ENCODE measurements at places on chromosomes 6 and 20. TPM values are rescaled to one million over a fixed set of nuclear protein-coding genes. Genes with fewer than 3 reads are reported as not detected.

DNA sequence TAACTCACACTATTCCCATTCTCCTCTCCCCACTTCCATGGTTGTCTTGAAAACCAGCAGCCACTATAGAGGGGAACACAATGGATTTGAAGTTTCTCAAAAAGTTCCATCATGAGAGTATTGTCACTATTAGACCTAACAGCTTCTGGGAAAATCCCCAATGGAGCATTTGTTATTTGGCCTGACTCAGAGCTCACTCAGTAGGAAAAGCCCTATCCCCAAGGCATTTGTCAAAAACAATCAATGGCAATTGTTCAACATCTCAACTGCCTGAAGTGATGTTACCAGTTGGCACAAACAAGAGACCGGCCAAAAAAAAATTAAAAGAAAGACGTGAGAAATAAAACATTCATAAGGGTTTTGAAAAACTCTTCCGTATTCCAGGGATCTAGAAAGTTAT lies 98.8 kb downstream of the MYLK4 start:
- DNase-seq, result no peak

Gene SLA2
- not detected for total RNA-seq

GRCh38 chr6:42203183-42203582 lies 8.4 kb upstream of the GUCA1B start:
- DNase-seq, result no peak

Gene SCAND1
- 22.3 TPM for total RNA-seq

DNA sequence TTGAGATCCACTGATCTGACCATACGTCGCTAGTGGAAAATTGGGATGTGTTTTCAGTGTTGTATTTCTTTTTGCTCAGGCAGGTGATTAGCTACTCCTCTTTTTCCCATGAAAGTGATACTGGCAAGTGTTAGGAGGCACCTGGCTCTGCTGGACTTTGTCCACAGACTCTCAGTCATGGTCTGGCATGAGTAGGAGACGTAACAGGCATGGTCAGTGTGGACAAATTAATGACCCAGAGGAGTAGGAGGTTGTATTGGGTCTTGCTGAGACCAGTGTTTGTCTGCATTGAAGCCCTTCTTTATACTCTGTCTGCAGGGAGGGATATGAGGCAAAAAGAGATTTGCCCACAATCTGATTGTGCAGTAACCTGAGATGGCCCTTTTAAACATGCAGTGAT lies 178.7 kb downstream of the DTNBP1 start:
- DNase-seq, result no peak

GRCh38 chr20:47875297-47876025 lies 90.2 kb upstream of the SULF2 start:
- DNase-seq, result no peak

Gene PDSS2
- 14.5 TPM for total RNA-seq

Gene MYT1
- 6.1 TPM for total RNA-seq

DNA sequence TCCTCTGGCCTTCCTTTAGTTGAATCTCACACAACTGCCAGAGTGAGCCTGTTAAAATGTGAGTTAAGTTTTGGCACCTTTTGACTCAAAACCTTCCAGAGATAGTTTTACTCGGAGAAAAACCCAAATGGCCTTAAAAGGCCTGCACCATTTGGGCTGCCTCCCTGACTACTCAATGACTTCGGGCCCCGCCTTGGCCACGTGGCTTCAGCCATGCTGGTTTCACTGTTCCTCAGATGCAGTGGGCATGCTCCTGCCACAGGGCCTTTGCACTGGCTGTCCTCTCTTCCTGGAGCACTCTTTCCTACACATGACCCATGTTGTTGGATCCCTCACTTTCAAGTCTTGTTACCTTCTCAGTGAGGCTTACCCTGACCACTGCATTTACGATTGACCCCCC lies 18.3 kb downstream of the VEGFA start:
- no peak for DNase-seq

DNA sequence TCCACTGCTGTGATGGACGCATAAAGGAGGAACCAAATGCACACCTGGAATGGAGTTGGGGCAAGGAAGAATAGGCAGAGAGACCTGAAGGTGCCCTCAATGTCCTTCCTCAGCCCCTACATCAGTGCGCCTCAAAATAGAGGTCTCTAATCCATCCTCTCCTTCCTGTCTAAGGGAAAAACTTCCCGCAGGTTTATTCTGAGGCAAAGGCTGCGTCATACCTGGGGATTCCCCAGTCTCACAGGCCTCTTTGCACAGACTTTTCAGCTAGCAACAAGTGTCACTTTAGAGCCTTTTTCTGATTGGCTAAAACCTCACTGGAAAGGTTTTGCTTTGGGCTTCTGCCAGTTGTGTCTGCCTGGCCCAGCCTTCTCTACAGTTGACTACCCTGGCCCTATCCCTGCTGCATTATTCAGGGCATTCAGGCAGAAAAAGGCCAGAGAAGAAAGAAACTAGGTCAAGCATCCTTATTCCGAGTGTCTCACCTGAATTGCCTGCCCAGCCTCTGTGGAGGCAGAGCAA lies 1.8 kb upstream of the HLA-DQB1 start:
- no peak for DNase-seq

DNA sequence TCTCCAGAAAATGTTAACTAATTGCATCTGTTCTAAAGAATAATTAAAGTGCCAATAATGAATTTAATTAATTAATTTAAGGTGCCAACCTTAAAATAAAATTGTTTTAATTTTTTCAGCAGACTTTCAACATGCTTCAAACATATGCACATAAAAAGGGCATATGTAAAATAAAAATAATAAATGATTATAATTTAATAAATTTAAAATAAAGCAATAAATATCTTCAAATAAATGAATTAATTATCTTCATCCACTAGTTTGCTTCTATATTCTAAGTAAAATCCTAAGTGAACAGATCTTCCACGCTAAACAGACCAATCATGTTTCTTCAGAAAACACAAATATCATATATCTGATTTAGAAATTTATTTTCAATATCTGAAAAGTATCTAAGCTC lies 119.2 kb downstream of the HIVEP2 start:
- DNase-seq, result no peak

DNA sequence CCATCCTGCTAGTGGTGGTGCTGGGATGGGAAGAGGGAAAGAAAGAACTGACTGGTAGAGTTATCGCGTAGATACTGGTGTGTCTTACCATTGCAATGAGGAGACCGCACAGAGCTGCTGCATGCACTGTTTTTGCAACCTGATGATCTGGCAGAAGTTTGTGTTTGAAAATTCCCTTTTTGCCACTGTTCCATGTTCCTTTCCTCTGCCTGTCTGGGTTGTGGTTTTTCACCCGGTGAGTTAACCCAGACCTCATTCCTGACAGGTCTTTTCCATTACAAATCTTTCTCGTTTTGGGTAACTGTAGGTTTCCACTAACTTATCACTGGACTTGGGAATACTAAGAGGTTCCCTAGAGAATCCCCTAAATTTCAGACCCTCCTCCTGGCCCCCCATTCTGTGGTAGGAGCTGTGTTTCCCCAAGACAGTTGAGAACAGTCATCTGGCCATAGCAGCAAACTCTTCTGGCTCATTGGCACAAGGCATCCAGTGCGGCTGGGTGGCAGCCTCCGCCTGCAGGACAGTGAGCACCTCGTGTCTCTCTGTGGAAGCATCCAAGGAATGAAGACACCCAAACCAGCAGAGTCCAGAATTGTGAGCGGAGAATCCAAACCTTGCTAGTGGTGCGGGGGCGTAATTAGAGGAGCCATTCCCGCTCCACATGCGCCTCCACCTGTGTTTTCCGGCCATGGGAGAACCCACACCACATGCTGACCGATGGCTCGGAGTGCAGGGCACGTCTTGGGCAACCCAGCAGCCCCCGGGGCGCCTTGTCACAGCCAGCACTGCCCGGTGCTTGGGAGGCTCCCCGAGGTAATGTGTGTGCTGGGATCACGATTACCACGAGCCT lies 32.8 kb downstream of the ERMARD start:
- no peak for DNase-seq

- DNase-seq, result no peak
Observed at GRCh38 chr20:59253779-59254319, 46.6 kb upstream of the EDN3 start.

- no peak for DNase-seq
Observed at GRCh38 chr6:157561414-157561790, 180.4 kb downstream of the ZDHHC14 start.

DNA sequence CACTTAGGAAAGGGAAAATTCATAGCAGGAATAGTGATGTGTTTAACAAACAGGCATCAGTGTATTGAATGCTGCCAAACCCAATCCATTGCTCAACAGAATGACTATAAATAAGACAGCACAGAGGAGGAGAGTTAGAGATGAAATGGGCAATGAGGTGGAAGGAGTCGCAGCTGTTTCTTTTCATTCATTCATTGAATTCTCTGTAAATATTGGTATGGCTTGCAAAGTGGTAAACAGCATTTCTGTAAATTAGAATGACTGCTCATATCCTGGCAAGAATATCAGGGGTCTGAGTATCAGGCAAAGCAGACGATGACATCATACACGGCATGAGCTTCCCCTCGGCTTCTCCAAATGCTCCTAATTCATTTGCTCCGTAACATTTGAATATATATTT lies 703.6 kb upstream of the SLC35B3 start:
- no peak for DNase-seq

Gene IL17F
- total RNA-seq, result not detected

GRCh38 chr20:33810259-33810658 lies 889 bp upstream of the CHMP4B start:
- DNase-seq, result no peak

- DNase-seq, result no peak
Observed at GRCh38 chr20:63835021-63835858, 4.2 kb upstream of the ZBTB46 start.

Gene MAVS
- total RNA-seq, result 21.2 TPM

Gene CTAGE9
- not detected for total RNA-seq

Gene TPBG
- 17.7 TPM for total RNA-seq

DNA sequence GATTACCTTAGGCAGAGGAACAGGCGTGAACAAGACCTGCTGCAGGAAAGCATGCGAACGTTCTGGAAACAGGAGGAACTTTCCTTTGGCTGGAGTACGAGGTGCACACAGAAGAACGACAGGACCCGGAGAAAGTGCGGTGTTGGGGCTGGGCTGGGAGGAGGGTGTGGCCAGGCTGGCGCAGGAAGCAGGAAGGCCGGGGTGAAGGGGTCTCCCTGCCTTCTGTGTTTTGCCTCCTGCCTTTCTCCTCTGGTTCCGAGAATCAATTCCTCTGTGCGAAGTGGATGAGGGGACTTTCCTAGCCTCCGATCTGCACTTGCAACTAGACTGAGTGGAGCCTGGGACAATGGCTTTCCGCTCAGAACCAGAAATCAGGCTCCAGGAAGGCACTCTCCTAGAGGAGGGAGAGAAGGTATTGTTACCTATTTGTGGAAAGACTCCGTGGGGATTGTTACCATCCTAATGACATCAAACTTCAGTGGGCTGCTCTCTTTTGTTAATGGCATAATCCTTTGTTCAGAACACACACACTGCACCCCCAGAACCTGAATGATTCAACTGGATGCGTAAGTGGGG lies 22.9 kb upstream of the PLEKHG1 start:
- no peak for DNase-seq

Gene RBL1
- 15.4 TPM for total RNA-seq

Gene PRSS16
- total RNA-seq, result 0.11 TPM

DNA sequence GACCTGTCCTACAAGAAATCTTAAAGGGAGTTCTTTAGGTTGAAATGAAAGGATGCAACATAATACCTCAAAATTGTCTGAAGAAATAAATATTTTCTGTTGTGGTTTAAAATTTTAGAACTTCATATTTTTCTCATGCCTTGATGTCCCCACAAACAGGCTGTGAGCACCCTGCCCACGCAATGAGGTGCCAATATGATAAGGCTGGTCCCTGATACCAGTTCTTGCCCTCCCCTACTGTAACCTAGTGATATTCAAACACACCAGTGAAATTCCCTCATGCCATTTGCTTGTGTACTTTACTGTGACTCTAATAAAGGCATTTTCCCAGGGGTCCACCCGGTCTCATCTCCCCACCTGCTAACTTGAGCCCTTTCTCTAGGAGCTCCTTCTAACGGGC lies 67.3 kb upstream of the SIRPG start:
- no peak for DNase-seq

- no peak for DNase-seq
Observed at GRCh38 chr6:116714761-116715160, 33.8 kb downstream of the KPNA5 start.

DNA sequence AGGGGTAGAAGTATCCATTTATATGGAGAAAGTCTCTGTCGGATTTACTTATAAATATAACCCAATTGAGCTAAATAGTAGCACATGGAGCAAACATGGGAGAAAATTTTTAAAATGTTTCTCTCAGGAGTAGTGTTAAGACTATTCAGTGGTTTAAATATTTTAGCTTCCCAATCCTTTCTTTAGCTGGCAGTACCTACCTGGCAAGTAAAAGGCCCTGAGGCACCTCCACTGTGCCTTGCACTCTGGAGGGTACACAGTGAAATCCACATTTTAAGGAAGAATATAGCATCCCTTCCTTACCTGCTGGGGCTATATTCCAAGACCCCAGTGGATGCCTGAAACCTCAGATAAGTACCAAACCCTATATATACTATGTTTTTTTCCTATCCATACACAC lies 124.2 kb downstream of the KLHL32 start:
- DNase-seq, result no peak

Gene FAM209B
- not detected for total RNA-seq

Gene ADGRF5
- 15.5 TPM for total RNA-seq

GRCh38 chr6:32982702-32983492 lies 14.5 kb downstream of the BRD2 start:
- no peak for DNase-seq

GRCh38 chr6:143164565-143165105 lies 103.9 kb downstream of the AIG1 start:
- DNase-seq, result no peak

Gene PSMF1
- total RNA-seq, result 46.7 TPM

DNA sequence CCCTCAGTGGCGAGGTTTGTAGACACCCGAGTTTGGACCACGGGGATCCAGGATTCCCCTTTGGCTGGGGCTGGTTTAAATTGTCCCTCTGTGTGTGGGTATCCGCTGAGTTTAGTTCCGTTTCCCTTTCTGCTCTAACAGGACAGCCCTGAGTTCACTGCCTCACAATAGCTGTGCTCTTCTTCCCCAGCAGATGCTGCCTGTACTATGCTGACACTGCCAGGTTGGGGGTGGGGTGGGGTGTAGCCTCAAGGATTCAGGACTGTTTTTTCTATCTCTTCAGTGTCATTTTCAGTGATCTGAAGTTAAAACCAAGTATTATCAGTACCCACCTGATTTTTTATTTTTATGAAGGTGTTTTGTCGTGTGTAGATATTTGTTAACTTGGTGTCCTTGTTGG lies 655.0 kb downstream of the COL12A1 start:
- DNase-seq, result no peak

Gene ACTR5
- 8.8 TPM for total RNA-seq

GRCh38 chr6:110550353-110550752 lies 73.9 kb upstream of the SLC22A16 start:
- no peak for DNase-seq

- DNase-seq, result no peak
Observed at GRCh38 chr6:45988635-45989034, 27.0 kb downstream of the CLIC5 start.
